Endothelial cell of umbilical vein (primary cell): ENCODE measurements at places on chromosomes 13 and 19.

DNA sequence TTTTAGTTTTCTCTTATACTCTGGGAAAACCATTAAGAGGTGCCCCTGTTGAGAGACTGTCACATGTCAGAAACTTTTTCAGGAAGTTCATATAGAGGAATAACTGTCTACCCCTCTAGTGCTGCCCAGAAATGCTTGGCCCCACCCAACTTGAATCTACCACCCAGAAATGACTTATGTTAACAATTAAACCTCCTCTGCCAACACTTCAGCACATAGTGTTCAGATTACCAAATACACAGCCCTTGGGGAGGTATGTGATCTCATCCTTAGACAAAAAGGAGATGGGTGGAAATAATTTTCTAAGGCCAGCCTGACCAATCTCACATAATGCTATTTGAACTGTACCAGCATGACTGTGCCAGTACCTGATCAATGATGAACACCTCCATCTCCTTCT, 35.6 kb downstream of the CCDC169 start:
- no peak overlapping the region for H3K27ac ChIP-seq
- no peaks in the 10 kb centered on the region for H3K4me1 ChIP-seq
- no peak for DNase-seq
- no peaks in the 10 kb centered on the region for H3K27me3 ChIP-seq
- no peak overlapping the region for H3K4me3 ChIP-seq

GRCh38 chr13:70694996-70695715, 586.9 kb upstream of the KLHL1 start:
- DNase-seq, result no peak
- H3K27ac ChIP-seq, result no peak overlapping the region
- H3K4me1 ChIP-seq, result no peaks in the 10 kb centered on the region
- H3K36me3 ChIP-seq, result no peaks in the 10 kb centered on the region
- no peaks in the 10 kb centered on the region for H3K27me3 ChIP-seq

DNA sequence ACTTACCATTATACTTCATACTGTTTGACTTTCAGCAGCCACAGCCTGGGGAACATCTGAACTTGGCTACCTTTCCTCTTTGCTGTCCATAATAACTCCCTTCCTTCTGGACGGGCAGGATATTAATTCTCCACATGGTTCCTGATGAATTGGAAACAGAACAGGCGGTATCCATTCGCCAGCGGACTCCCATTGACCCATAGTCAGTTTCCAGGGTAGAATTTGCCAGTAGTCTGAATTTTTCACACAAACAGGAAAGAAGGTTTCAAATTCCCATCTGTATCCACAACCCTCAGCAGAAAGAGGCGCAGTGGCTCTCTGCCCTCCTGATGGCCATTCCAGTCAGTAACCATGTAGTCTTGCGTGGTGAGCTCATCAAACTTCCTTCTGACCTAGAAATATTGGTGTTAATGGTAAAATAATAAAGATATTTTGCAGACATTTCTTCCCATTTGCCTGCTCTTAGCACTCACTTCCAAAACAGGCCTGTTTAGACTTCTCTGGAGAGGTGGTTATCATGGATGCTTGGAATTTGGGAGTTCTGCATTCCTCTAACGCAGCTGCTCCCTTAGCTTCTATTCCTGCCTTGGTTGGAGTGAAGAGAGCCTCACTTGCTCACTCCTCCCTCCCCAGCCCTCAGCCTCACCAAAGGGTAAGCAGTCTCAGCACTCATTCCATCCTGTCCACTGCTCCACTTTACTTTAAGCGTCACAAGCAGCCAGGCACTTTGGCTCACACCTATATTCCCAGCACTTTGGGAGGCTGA, 75.0 kb upstream of the OXGR1 start:
- no peak overlapping the region for H3K27ac ChIP-seq
- no peaks in the 10 kb centered on the region for H3K36me3 ChIP-seq
- no peaks in the 10 kb centered on the region for H3K4me1 ChIP-seq

- H3K4me3 ChIP-seq, result no peak overlapping the region
- no peaks in the 10 kb centered on the region for H3K27me3 ChIP-seq
- DNase-seq, result no peak
- H3K4me1 ChIP-seq, result no peaks in the 10 kb centered on the region
Observed at GRCh38 chr13:41548910-41549309, 91.6 kb downstream of the RGCC start.

DNA sequence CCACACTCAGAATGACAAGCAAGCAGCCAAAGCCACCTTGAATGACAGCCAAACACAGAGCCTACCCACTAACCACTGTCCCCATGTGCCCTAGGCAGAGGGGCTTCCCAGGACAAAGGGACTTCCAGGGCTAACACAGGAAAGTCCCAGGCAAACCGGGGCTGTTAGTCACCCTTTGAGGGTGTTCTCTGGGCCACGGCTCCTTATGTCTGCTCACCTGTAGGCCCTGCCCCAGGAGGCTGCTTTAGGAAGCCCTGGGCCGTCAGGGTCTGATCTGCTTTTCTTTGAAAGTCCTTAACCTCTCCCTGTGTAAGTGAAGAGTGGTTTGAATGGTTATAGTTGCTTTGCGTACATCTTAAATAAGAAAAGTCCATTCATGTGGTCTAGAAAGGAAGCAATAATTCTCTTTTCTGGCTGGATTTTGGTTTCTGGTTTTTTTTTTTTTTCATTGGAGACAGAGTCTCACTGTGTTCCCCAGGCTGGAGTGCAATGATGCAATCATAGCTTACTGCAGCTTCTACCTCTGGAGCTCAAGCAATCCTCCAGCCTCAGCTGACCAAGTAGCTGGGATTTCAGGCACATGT, 161.4 kb downstream of the EFNB2 start:
- no peaks in the 10 kb centered on the region for H3K36me3 ChIP-seq
- peak overlapping the region; percentile 66 for H3K27ac ChIP-seq
- peaks cover 40% of the 10 kb centered on the region for H3K4me1 ChIP-seq
- H3K27me3 ChIP-seq, result no peaks in the 10 kb centered on the region
- DNase-seq, result peak; percentile 48
